ENCODE measurements at places on chromosomes 2 and 18.

DNA sequence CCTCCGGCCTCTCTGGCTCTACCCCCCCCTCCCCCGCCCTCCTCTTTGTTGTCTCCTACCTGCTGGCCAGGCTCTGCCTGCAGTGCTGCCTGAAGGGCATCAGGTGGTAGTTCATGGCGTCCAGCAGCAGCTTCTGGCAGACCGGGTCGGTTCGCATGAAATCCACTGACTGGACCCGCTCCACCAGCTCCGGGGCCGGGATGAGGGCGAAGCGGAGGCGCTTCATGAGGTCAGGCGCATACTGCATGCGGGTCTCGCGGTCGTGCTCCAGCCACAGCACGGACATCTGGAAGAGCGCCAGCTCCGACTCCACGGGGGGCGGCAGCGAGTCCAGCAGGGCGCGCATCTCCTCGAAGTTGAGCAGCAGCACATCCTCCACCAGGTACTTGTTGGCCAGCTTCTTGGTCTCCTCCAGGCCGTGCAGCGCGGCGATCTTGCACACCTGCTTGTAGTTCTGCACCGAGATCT, 3.2 kb downstream of the KLHL14 start:
- no peak for DNase-seq

DNA sequence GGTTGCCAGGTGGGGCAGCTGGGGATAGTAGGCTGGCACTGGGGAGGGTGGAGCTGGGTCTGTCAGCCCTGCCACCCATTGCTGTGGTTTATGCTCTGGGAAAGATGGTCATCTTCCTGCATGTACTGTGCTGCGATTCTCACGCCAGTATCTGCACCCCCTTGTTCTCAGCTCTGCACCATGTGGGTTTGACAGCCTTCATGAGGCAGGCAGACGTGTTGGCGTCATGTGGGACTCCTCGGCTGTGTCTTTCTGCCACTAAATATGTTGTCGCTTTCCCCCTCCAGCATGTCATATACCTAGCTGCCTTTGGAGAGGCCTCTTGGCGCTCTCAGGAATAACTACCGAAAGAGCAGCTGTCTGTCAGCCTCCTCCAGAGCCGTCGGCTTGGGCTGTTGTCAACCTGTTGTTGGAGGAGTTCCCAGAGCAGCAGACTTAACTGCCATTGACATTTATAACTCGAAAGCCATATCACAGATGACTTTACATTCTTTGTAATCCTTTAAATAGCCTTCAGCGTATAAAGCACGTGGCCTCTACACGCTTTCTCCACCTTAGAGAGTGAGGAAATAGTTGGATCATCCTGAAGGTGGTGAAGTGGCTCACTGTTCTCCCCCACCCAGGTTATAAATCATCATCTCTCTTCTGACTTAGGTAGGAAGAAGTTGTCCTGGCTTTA, 80.4 kb upstream of the MGAT5 start:
- DNase-seq, result no peak

DNA sequence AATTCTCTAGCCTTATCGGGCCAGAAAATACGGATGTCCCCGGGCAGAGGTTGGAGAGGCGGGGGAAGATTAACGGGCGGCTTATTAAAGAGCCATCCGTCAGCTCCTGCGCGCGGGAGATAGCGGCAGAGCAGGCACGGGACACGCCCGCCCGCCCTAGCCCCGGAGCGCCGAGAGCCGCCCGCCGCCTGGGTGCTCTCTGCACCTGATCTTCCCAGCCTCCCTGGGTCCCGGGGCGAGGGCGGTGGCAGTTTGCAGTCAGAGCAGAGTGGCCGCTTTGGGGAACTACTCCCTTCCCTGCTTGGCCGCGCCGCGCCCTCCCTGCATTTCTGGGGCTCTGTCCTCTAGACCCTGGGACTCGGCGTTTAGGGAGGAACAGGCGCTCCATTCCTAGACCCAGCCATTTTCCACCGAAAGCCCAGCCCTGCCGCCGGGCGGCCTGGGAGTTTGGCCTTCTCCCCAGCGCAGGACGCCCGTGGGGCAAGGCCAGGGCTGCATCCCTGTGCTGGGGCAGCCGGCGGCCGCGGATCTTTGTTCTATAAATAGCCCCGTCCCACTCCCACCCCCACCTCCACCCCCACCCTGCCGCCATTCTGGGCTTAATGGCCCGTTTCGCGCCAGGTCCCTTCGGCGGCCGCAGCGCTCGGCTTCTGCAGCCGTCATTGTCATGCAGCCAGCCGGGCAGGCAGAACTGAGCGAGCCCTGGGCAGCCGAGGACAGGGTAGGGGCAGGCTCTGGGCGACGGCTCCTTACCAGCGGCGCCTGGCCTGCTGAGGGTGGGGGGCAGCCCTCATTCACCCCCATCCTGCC, 6.6 kb downstream of the GAD1 start:
- peak; percentile 42 for DNase-seq

GRCh38 chr2:24258718-24259117, 83.9 kb downstream of the FAM228A start:
- no peak for DNase-seq

- DNase-seq, result no peak
These were observed 5.6 kb upstream of the RUFY4 start for GRCh38 chr2:218063486-218063885.

- DNase-seq, result no peak
These were observed 6.7 kb downstream of the COA5 start for GRCh38 chr2:98601532-98602132.

GRCh38 chr2:8987410-8987809, 16.1 kb downstream of the MBOAT2 start:
- no peak for DNase-seq

DNA sequence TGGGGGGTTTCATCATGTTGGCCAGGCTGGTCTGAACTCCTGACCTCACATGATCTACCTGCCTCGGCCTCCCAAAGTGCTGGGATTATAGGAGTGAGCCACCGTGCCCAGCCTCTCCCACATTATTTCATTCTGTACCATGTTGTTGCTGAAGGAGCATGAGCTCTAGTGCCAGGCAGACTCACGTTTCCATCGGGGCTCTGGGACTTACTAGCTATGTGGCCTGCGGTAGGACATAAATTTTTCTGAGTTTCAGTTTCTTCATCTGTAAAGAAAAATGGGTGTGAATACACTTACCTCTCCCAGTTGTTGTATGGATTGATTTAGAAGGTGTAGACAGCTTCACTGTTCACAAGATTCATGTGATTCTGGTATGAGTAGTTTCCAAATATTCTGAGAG, 30.8 kb upstream of the CCL20 start:
- no peak for DNase-seq

DNA sequence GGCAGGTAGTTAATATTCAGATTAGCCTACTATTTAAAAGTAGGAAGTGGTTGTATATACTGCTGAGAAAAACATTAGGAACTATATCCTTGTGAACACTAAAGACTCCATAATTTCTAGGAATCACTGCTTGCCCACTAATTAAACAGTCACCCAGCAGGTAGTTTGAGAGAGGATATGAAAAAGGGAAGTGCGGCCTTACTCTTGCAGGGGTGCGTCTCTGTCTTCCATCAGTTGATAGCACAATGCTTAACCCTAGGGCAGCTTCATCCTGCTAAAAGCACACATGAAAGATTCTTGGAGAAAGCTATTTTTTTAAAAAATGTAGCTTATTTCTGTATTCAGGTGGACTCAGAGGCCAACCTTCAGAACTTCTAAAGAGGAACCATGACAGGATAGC, 53.1 kb upstream of the ATP5MC3 start:
- DNase-seq, result no peak

- DNase-seq, result no peak
These were observed 502.2 kb downstream of the NRXN1 start for GRCh38 chr2:50529600-50530218.

DNA sequence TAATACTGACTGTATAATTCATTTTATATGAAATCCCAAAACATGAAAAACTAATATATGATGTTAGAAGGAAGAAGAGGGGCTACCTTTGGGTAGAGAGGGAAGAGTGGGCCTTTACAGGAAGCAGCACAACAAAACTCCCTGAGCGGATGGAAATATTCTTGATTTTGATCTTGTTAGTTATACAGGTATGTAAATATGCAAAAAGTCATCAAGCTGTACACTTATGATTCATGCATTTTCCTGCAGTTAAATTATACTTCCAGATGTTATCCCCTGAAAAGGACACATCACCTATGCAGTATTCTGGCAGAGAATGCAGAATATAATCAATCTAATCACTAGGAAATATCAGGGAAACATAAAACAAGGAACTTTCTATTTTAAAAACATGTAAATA, 249.4 kb upstream of the MGAT5 start:
- DNase-seq, result no peak

GRCh38 chr2:196515051-196515450, 124.5 kb upstream of the CCDC150 start:
- no peak for DNase-seq

GRCh38 chr2:240306185-240306584, 129.3 kb upstream of the GPC1 start:
- DNase-seq, result no peak

DNA sequence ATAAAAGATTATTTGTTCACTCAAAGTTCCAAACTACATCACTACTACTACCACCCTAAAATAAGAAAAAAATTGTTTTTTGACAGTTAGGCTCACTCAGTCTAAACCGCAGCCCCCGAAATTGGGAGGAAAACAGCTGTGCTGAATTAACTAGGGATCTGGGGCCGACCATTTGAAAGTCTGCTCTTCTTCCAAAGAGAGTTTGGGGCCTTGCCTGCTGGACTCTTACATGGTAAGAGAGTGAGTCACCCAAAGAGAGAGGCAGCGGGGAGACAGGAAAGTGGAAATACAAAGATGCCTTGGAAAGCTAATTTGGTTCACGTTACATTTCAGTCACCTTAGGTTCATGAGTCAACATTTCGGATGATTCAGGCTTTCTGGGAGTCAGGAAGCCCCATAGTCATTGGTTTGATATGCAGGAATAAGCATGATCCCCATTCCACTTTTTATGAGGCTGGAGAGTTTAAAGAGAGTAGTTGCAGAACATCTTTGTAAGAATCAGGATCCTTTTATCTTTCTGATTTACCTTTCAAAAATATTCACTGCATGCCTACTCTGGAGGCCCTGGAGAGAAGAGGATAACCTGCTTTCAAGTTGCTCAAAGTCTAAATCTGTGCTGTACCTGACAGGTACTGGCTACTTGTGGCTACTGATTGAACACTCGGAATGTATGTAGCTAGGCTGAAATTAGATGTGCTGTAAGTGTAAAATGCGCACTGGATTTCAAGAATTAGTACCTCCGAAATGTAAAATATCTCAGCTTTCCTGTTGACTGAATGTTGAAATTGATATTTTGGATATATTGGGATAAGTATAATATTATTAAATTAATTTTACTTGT, 995 bp upstream of the RTN4 start:
- no peak for DNase-seq

DNA sequence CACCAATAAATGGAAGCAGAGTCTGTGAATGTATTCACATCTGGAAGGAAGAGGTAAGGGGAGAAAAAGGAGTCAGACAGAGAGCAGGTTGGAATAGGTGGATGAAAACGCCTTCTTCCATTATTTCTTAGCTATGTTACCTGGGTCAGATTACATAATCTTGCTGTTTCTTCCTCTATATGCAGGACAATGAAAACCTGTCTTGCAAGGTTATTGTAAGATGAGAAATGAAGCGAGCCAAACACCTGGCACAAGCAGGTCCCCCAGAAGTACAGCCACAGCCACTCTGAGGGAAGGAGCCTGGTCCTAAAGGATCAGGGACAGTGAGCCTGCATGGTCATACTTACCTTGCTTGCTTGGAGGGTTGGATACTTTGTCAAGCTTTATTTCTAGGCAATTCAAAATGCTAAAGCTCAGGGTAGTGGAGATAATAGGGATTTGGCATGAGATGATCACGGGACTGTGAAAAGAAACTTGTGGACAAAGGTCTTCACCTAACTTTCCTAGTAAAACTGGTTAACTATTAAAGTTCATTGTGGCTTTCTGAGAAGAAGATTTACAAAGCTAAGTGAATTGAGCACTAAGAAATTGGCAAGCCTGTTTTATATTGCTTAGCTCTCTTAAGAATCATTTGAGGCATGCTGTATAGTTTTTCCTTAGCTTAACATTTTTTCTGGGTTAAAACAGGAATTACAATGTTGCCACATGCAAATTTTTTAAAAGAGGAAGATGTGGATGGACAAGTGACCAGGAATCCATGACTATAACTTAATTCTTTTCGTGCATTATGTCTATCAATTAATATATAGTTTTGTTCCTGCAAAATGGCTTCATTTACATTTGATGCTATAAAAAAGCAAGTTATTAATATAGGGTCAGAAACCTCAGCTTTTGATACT, 15.7 kb upstream of the PLA2R1 start:
- DNase-seq, result no peak

- no peak for DNase-seq
These were observed 104.5 kb downstream of the RBM43 start for GRCh38 chr2:151157000-151157735.

- no peak for DNase-seq
These were observed 157.2 kb upstream of the COPS8 start for GRCh38 chr2:236928380-236929037.

GRCh38 chr2:8522687-8523086, 159.2 kb upstream of the ID2 start:
- DNase-seq, result no peak

- DNase-seq, result no peak
These were observed 396.2 kb downstream of the ZNF516 start for GRCh38 chr18:76098674-76099411.

DNA sequence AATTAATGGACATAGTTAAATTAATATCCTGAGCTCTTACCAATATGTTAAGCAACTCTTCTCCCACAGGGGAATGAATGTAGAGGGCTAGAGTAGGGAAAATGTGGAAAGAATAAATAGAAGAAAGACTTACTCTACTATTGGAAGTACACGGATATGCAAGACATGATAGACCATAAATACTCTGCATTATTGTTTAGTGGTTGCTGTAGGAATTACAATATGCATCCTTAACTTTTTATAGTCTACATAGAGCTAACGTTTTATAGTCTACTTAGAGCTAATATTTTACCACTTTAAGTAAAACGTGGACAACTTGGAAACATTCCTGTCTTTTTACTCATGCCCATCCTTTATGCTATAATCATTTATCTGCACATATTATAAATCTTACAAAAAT, 163.8 kb upstream of the GALNT5 start:
- no peak for DNase-seq

- no peak for DNase-seq
These were observed 52.9 kb downstream of the MYCN start for GRCh38 chr2:15993232-15993610.

DNA sequence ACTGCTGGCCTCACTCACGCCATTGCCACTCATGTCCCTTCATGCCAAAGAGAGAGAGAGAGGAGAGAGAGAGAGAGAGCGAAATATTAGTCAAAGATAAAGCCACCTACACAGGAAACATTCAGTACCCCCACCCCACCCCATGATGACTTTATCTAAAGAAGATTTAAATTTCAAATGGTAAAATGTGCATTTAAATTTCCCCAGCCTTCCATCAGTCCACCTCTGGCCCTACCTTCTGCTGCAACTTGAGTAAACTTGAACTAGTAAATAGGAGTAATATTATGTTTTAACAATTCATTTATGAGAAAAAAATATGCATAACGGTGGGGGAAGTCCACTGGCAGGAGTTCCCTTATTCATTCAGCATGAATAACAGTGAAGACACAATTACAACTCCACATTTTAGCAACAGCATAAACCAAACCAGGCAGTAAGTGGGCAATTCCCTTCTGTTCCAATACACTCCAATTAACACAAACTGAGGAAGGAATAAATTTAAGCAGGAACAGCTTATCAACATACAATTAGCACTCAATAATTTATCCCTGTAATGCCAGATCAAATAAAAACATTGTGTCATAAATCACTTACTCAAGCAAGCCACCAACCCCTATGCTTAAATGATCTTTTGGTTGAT, 264.2 kb downstream of the LNPK start:
- DNase-seq, result no peak

GRCh38 chr18:43863180-43863579, 585.9 kb upstream of the SYT4 start:
- DNase-seq, result no peak

GRCh38 chr18:23314672-23315071, 138.4 kb upstream of the RIOK3 start:
- DNase-seq, result no peak
